Activated CD4-positive, alpha-beta T cell treated with anti-CD3 and anti-CD28 coated beads, Interleukin-2, amount 10 ng/mL, durations not matched to agents 7 days and 5 days (primary cell): ENCODE measurements at places on chromosomes 2 and 18. TPM values are rescaled to one million over a fixed set of nuclear protein-coding genes. Genes with fewer than 3 reads are reported as not detected.

- DNase-seq, result peak; percentile 46
Measured at GRCh38 chr2:200863782-200864175, 679 bp downstream of the CLK1 start.

The UGT1A3 gene
- not detected for total RNA-seq

GRCh38 chr2:30979822-30980245 lies 158.4 kb downstream of the GALNT14 start:
- DNase-seq, result no peak

DNA sequence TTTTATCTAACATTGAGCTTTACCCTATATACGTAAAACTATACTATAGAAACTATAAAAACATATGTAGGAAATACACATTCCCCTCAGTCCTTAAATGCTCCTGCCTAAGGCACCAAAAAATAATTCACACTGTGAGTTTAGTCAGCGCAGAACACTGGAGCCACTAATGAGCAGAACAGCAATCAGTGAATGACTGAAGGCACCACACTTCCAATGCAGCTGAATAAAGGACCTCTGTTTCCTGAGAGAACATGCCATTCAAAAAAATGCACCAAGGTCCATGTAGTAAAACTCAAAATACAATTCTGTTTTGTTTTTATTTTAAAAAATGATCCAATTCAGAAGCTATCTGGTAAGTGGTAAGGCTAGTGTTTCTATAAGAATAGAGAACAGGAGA lies 1280.6 kb upstream of the NRXN1 start:
- DNase-seq, result no peak

DNA sequence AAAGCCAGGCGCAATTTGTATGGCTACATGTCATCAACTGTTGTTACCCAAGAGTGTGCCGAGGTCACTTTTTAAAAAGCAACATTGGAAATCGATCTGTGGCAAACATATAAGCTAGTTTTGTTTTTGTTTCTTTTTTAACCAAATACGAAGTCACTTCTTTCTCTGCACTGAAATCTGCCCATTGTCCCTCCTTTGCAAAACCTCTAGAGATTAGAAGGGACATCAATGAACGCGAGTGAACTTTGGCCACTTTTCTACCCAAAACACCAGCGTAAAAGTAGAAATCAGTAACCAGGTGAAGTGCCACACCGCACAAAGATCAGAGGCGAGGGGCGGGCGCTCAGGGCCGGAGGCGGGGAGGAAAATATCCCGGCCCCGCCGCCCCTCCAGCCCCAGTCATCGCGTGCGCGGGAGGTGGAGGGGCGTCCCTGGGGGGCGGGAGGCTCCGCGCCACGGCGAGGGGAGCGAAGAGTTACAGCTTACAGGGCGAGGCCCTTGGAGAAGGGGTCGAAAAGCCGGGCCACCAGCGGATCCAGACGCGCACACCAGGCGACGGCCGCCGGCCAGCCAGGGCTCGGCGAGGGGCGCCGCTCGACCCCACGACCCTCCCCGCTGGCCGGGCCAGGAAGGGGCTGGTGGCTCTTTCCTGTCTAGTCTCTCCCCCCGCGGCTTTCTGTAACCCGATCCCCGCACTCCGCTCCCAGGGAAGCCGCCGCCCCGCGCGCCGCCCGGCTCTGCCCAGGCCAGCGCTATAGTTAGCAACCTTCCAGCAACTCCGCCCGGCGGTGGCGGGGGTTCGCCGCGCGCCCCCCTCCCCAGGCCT lies 993 bp downstream of the RBMS1 start:
- DNase-seq, result peak; percentile 66

The LIPG gene
- not detected for total RNA-seq

GRCh38 chr18:74351354-74351753 lies 35.7 kb downstream of the C18orf63 start:
- no peak for DNase-seq

- no peak for DNase-seq
Measured at GRCh38 chr2:217527590-217528202, 475.1 kb downstream of the TNS1 start.

The STAM2 gene
- 20.1 TPM for total RNA-seq

- DNase-seq, result no peak
Measured at GRCh38 chr2:59195851-59196250, 954.7 kb upstream of the FANCL start.

DNA sequence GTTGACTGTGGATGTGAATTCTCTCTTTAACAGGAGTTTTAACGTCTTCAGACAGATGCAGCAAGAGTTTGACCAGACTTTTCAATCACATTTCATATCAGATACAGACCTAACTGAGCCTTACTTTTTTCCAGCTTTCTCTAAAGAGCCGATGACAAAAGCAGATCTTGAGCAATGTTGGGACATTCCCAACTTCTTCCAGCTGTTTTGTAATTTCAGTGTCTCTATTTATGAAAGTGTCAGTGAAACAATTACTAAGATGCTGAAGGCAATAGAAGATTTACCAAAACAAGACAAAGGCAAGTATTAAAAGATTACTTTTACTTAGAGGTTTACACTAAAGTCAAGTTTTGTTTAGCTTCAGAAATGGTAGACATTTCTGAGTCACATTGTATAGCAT lies 30.2 kb upstream of the TYMS start:
- no peak for DNase-seq

The TTR gene
- total RNA-seq, result not detected

The CNTNAP5 gene
- not detected for total RNA-seq

GRCh38 chr2:86142436-86143257 lies 36.6 kb downstream of the PTCD3 start:
- DNase-seq, result no peak

- DNase-seq, result no peak
Measured at GRCh38 chr2:32783933-32784332, 156.1 kb downstream of the TTC27 start.

- DNase-seq, result no peak
Measured at GRCh38 chr2:120224735-120225548, 1.7 kb upstream of the TMEM185B start.
